Fibroblast of skin of left biceps (primary cell): ENCODE measurements at places on chromosomes 5 and 9.
A peak's percentile ranks its signal among the peaks of the same experiment; 100 is the strongest.

DNA sequence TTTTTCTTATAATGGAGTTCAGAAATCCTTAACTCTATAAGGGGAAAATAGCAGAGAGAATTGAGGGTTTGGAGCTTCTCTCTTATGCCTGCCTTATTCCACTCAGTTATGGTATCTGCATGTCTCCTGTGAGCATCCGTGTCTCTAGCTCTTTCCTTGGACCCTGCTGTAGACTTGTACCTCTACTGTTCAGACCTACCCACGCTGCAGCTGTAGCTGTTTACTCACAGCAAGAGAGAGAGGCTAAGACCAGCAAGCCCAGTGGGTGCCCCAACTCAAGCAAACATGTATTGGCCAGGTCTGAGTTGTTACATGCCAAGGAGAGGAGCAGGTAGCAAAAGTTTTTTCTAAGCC lies 7.1 kb upstream of the PCSK1 start:
- DNase-seq, result no peak

- DNase-seq, result peak; percentile 9
Measured at GRCh38 chr5:62354028-62354874, 48.2 kb downstream of the KIF2A start.

- no peak for DNase-seq
Measured at GRCh38 chr9:89850153-89850552, 245.3 kb downstream of the GADD45G start.

- DNase-seq, result no peak
Measured at GRCh38 chr5:91362935-91363334, 20.2 kb downstream of the ARRDC3 start.

DNA sequence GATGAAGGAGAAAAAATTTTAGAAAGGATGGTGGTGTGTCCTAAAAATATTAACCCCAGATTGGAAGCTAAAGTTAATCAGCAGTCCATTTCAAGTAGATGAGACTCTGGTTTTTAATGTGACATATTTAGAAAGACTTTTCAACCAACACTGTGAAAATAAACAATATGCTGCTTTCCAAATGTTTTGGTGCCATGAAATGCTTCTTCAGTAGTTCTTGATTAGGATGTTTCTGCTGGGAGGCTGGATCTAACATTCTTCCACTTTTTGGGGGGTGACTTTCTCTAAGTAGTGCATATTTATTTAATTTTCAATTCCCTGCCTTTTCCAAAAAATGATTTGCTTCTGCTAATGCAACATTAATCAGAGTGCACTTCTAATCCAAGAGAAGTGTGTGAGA lies 593.3 kb upstream of the DMAC1 start:
- DNase-seq, result no peak

DNA sequence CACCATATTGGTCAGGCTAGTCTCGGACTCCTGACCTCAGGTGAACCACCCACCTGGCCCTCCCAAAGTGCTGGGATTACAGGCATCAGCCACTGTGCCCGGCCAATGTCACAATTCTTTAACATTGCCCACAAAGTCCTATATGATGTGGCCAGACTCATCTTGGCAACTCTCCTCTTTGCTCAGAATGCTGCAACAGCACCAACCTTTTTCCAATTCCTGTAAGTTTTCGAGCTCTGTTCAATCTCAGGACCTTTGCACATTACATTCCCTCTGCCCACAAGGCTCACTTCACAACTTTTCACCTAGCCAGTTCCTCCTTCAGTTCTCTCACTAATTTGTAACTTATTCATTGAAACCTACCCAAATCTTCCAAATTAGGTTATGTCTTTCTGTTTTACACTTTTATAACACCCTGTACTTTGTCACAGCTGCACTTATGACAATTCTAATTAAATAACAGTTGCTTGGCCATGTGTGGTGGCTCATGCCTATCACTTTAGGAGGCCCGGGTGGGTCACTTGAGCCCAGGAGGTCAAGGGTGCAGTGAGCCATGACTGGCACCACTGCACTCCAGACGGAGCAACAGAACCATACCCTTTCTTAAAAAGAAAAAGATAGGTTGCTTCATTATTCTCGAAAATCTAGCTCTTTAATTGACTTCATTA lies 30.9 kb upstream of the GLDC start:
- no peak for DNase-seq

DNA sequence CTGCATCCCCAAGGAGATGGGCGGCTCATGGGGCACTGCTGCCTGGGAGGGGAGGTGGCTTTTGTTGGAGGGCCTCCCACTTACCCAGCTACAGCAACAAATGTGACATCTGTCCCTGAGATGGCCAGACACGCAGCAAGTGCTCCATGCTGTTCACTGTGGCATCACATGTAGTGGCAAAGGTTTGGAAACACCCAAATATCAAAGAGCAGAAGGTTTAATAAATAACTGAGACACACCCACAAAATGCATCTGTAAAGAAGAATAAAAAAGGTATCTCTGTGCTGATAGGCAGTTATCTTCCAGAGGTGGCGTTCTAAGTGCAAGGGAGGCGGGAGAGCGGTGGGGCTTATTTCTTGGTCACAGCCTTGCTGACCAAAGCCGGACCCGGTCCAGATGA lies 23.3 kb upstream of the CLPTM1L start:
- DNase-seq, result no peak

DNA sequence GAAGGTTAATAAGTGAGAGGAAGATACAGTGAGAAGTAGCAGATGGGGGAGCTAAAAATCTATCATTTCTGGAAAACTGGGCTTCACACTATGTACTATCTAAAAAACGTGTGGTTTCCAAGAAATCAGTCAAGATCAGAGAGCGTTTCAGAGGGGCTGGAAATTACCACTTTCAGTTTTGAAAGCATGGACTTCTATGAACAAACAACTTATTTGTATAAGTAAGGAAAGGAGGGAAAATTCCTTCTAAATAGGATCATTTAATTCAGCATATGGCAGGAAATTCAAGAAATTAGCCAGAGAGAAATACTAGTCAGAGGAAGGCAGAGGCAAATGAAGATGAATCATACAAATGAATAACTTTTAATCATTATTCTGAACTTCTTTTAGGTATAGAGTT lies 11.3 kb downstream of the TNC start:
- DNase-seq, result no peak

- DNase-seq, result no peak
Measured at GRCh38 chr9:78542491-78543181, 245.7 kb downstream of the PSAT1 start.

DNA sequence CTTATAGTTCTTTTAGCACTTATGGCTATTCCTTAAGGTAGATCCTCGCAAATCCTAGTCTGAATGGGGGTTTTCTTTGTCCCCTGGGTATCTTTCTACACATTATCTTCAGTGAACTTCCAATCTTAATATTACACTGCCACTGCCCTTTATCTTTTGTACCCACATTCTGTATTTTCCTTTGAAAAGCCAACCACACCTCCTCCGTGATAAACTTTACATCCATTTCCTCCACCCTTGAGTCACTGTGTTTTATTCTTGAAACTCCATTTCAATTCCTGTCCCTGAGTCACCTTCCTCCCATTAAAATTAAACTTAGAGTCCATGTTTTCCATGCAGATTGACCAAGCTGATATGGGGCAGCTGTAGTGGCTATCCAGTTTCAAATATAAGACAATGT lies 43.2 kb upstream of the RICTOR start:
- no peak for DNase-seq

DNA sequence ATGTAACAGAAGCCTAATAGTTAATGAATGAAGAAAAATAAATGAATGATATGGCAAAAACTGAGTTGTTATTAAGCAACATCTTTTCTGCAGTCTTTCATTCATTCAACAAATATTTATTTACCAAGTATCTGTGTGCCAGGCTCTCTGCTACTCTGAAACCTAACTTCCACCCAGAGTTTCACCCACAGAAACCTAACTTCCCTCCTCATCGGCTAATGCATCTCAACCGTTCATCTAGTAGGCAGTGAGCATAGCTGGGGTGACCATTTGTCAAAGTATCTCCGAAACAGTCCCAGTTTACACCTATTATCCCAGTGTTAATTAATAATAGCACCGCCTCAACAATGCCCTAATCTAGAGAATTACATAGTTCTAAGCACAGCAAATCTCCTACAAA lies 1.5 kb downstream of the TTC39B start:
- no peak for DNase-seq

DNA sequence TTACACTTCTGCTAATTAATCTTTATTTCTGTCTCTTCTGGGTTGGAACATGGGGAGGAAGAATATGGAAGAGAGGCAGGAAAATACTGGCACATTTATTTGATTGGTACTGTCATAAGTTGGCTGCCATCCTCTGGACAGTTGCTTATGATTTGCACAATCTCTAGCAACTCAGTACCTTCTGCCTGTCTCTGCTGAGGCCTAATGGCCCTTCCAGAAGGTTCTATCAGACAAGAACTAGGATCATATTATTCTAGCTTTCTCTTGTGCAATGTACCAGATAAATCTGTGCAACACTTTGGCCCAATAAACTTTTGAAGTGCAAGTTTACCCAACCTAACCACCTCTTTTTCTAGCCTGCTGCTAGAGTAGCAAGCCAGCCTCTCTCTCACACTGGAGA lies 335.0 kb downstream of the ARRDC3 start:
- DNase-seq, result no peak

GRCh38 chr5:150851039-150851438 lies 4.7 kb downstream of the IRGM start:
- no peak for DNase-seq

DNA sequence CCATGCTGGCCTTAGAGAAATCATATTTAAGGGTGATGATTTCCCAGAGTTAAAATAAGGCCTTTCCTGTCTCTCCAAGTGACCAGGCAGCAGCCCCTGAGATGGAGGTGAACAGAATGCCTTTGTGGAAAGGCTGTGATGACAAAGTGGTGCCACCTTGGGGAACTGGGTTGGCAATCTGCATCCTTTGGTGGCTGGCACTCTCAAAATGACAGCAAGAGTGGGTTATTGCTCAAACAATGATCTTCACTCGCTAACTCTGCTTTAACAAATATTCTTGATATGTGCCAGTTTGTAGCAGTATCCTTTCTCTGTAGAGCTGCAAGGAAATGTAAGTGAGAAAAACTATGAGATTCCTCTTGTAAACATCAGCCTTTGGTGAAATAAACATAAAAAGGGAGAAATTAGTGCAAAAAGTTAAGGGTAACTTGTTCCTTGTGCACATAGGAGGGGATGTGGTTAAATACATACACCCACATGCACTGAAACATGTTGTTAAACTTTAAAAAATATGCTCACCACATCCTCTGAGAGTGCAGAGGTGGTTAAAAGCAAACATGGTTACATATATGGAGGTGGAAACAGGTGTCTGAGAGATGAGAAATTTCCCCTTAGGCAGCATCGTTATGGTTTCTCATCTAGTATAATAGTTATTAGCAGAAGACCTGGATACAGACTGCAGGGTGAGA lies 373.4 kb upstream of the CTNND2 start:
- DNase-seq, result no peak

DNA sequence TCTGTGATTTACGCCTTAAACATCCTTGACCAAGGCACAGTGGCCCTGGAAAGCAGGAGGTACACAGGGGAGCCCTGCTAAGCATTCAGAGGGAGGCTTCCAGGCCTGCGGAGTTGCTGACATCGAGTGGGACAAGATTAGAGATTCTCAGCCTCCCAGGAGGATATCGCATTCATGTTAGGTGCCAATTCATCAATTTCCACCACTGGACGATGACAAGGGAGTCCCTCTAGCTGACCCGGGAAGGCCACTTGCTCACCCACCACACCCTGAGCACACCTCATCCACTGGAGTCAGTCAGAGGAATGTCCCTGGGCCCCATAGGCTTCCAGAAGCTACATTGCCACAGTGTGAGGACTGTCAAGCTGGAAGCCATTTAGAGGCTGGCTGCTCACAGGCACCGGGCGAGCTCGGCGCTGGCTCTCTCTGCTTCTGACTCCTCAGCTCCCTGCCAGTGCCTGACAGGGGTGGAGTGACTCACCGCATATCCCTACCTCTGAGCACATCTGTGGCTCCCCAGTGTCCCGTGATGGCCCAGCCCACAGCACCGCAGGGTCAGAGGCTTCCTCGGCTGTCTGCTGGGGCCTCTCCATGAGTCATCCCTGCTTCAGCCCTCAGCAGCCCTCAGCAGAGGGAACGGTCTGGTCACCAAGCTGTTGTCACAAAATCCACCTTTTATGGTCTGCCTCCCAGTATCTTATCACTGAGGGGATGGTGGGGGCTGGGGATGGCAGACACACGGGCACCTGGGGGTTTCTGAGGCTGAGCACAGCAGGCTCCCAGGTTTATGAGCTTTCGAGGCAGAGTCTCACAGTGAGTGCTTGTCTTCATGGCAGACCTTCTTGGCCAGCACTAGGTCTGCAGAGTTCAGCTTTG lies 117.5 kb downstream of the ZNF608 start:
- peak; percentile 54 for DNase-seq

DNA sequence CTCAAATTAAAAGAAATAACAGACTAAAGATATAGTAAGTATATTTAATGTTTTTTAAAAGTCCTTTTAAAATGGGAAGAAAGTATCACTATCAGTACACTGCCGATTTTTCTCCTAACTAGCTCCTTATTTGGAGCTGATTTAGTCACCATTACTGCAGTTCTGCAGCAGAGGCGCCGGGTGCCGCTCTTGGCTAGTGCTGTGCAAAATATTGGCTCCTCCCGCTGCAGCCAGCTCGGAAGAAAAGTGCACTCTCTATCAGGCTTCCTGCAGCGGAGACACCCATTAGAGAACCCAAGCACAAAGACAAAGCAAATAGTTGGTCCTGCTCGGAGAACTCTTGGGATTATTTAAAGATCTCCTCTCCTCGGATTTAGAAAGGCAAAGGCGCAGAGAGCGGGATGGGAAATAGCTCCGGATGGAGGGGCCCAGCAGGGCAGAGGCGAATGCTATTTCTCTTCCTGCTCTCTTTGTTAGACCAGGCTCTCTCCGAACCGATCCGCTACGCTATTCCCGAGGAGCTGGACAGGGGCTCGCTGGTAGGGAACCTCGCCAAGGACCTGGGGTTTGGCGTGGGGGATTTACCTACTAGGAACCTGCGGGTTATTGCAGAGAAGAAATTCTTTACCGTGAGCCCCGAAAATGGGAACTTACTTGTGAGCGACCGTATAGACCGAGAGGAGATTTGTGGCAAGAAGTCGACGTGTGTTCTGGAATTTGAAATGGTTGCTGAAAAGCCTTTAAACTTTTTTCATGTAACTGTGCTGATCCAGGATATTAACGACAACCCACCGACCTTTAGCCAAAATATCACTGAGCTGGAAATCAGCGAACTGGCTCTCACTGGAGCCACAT lies at the start of gene PCDHGB3:
Gene PCDHGB3 (plus strand): TSS at position 249 of the 855 bp plus-strand sequence. CDS start 153 bp downstream, at position 402.
- DNase-seq, result no peak

GRCh38 chr9:91840469-91840868 lies 109.6 kb downstream of the ROR2 start:
- no peak for DNase-seq
